Activated CD8-positive, alpha-beta T cell treated with anti-CD3 and anti-CD28 coated beads for 36 hours (primary cell): ENCODE measurements at places on chromosomes 13 and 19. TPM values are rescaled to one million over a fixed set of nuclear protein-coding genes. Genes with fewer than 3 reads are reported as not detected.
A peak's percentile ranks its signal among the peaks of the same experiment; 100 is the strongest.

DNA sequence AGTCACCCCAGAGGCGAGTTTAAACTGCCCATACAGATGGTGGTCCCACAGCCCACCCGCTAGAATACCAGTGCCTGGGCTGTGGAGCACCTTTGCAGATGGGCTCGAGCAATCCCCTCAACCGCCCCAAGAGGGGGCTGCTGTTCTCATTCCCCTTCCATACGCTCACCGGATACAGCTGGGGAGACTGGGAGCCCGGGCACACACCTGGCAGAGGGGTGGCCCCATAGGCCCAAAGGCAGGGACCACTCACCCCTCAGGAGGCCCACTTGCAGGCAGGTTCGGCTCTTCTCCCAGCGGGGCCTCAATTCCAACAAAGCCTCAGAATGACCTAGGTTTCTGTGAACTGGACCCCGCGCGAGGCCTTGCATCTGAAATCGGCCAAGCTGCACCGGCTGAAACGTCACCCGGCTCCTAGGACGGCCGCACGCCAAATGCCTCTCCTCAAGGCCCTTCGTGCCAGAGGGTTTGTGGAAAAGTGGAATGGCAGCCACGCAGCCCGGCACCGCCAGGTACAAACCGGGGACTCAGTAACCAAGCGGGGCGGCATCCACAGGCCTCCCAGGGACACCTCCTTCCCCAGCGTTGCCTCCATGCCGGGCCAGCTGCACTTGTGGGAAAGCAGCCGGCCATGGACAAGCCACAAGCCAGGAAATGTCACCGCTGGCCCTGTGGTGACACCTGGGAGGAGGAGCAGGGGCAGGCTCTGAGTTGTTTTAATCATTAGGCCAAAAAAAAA is 18.7 kb downstream of the MLLT1 start:
- no peak overlapping the region for H3K27ac ChIP-seq
- peaks cover 43% of the 10 kb centered on the region for H3K36me3 ChIP-seq
- H3K4me1 ChIP-seq: peaks cover 22% of the 10 kb centered on the region
- peak; percentile 61 for DNase-seq
- H3K27me3 ChIP-seq: no peaks in the 10 kb centered on the region

GRCh38 chr13:68982961-68983619 is 1124.5 kb upstream of the ATXN8OS start:
- H3K4me3 ChIP-seq: no peak overlapping the region
- H3K27ac ChIP-seq: no peak overlapping the region
- no peak for DNase-seq
- H3K27me3 ChIP-seq: no peaks in the 10 kb centered on the region

GRCh38 chr13:28531077-28531844 is 36.3 kb upstream of the FLT1 start:
- no peaks in the 10 kb centered on the region for H3K36me3 ChIP-seq
- no peak for DNase-seq
- H3K4me1 ChIP-seq: no peaks in the 10 kb centered on the region
- no peak overlapping the region for H3K27ac ChIP-seq
- H3K27me3 ChIP-seq: peaks cover 36% of the 10 kb centered on the region
- H3K4me3 ChIP-seq: no peak overlapping the region

GRCh38 chr13:112759053-112759452 is 69.2 kb downstream of the ATP11A start:
- H3K36me3 ChIP-seq: peaks cover 2% of the 10 kb centered on the region
- no peak overlapping the region for H3K27ac ChIP-seq
- DNase-seq: no peak
- peaks cover 2% of the 10 kb centered on the region for H3K4me1 ChIP-seq

DNA sequence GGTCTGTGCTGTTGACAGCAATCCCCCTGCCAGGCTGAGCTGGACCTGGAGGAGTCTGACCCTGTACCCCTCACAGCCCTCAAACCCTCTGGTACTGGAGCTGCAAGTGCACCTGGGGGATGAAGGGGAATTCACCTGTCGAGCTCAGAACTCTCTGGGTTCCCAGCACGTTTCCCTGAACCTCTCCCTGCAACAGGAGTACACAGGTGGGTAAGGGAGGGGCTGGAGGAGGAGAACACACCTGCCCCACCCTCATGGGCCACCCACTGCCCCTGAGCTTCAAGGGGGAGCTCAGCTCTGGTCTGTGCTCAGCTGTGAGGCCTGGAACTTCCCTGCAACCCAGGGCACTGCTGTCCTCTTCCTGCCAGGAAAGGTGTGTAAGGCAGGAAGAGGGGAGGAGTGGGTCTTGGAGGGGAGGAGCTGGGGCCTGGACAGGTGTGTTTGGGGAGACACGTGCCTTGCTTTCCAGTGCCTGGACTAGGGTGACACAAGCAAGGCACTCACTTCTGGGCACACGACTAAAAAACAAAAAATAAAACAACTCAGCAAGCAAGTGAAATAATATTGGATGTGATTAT is 3.9 kb downstream of the SIGLEC7 start:
- no peaks in the 10 kb centered on the region for H3K27me3 ChIP-seq
- H3K4me1 ChIP-seq: no peaks in the 10 kb centered on the region
- no peak overlapping the region for H3K4me3 ChIP-seq
- DNase-seq: no peak

GRCh38 chr13:99339736-99340397 is 32.7 kb upstream of the GPR183 start:
- peaks cover 61% of the 10 kb centered on the region for H3K36me3 ChIP-seq
- no peaks in the 10 kb centered on the region for H3K27me3 ChIP-seq
- DNase-seq: peak; percentile 61
- H3K4me3 ChIP-seq: no peak overlapping the region
- peak overlapping the region; percentile 17 for H3K27ac ChIP-seq

GRCh38 chr13:32938314-32938713 is 77.9 kb upstream of the KL start:
- no peaks in the 10 kb centered on the region for H3K36me3 ChIP-seq
- peaks cover 10% of the 10 kb centered on the region for H3K4me1 ChIP-seq
- H3K4me3 ChIP-seq: no peak overlapping the region
- peaks cover 4% of the 10 kb centered on the region for H3K27me3 ChIP-seq
- H3K27ac ChIP-seq: no peak overlapping the region
- DNase-seq: no peak

GRCh38 chr13:85535316-85536084 is 263.7 kb downstream of the SLITRK6 start:
- no peaks in the 10 kb centered on the region for H3K4me1 ChIP-seq
- no peak overlapping the region for H3K4me3 ChIP-seq
- H3K36me3 ChIP-seq: no peaks in the 10 kb centered on the region

DNA sequence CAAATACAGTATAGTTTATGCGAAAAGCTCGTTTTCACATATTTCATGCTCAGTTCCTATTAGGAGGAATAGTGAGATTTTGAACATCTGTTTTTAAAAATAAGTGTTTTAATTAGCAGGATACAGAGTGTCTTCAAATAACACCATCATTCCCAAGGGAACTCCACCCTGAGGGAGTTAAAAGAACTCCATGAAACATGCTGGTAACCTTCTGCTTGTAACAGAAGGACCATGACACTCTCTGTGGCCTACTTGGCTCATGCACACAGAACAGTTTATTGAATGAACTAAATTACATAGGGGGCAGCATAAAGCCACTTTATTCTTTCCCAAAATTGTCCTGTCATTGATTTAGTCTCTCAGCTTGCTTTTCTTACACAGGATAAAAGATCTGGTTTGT is 809.5 kb upstream of the SLITRK6 start:
- no peaks in the 10 kb centered on the region for H3K4me1 ChIP-seq
- no peak for DNase-seq
- no peaks in the 10 kb centered on the region for H3K36me3 ChIP-seq
- no peaks in the 10 kb centered on the region for H3K27me3 ChIP-seq

DNA sequence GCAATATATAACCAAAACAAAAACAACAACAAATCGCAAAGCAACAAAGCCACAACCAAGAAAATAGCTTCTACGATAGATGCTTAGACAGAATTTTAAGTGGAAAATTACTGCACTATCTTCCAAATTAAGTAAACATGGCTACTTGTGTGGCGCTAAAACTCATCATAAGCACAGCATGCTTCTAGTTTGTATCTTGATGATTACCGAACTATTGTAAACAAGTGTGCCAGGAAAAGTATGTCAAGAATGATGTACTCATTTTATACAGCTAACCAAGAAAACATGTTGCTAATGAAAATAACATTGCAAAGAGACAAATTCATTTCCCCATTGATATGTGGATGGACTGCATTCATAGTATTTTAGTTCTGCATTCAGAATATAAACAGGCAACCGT is 271.9 kb upstream of the GPC6 start:
- no peaks in the 10 kb centered on the region for H3K27me3 ChIP-seq
- H3K4me1 ChIP-seq: no peaks in the 10 kb centered on the region
- no peak for DNase-seq
- H3K4me3 ChIP-seq: no peak overlapping the region
- no peak overlapping the region for H3K27ac ChIP-seq
- no peaks in the 10 kb centered on the region for H3K36me3 ChIP-seq

- H3K4me3 ChIP-seq: peak within 1 kb of the TSS; percentile 86
- peaks cover 21% of the 10 kb centered on the region for H3K27me3 ChIP-seq
- peaks cover 69% of the 10 kb centered on the region for H3K4me1 ChIP-seq
- peak; percentile 86 for DNase-seq
- H3K27ac ChIP-seq: peak within 1 kb of the TSS; percentile 83
- H3K36me3 ChIP-seq: peaks cover 6% of the 10 kb centered on the region
These were observed at the start of gene PDE4A for GRCh38 chr19:10420444-10421239. TSS of gene PDE4A (plus strand) at chr19:10420538. CDS start at chr19:10420765, 227 bp downstream.

GRCh38 chr19:5042556-5042955 is 73.6 kb downstream of the KDM4B start:
- H3K4me1 ChIP-seq: no peaks in the 10 kb centered on the region
- no peak overlapping the region for H3K4me3 ChIP-seq
- H3K36me3 ChIP-seq: peaks cover 5% of the 10 kb centered on the region
- no peaks in the 10 kb centered on the region for H3K27me3 ChIP-seq

GRCh38 chr13:27293076-27293691 is 22.6 kb downstream of the RASL11A start:
- no peak for DNase-seq
- H3K4me3 ChIP-seq: no peak overlapping the region

DNA sequence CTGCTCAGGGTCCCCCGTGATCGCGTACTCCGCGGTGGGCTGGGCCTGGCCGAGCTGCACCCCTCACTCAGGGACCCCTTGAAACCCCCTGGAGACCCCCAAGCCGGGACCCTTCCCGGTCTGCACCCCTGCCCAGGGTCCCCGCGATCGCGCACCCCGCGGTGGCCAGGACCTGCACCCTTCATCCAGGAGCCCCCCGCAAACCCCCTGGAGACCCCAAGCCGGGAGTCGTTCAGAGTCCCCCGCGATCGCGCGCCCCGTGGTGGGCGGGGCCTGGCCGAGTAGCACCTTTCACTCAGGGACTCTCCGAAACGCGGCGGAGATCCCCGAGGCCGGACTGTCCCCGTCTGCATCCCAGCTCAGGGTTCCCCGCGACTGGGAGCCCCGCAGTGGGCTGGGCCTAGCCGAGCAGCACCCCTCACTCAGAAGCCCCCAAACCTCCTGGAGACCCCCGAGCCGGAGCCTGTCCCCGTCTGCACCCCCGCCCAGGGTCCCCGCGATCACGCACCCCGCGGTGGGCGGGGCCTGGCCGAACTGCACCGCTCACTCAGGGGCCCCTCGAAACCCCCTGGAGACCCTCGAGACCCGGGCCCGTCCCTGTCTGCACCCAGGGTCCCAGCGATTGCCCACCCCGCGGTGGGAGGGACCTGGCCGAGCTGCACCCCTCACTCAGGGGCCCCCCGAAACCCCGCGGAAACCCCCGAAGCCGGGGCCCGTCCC is 748 bp downstream of the LMNB2 start:
- no peaks in the 10 kb centered on the region for H3K27me3 ChIP-seq
- H3K4me3 ChIP-seq: peak overlapping the region; percentile 82
- peak; percentile 69 for DNase-seq
- H3K4me1 ChIP-seq: peaks cover 25% of the 10 kb centered on the region
- H3K36me3 ChIP-seq: peaks cover 13% of the 10 kb centered on the region

- H3K4me1 ChIP-seq: no peaks in the 10 kb centered on the region
- H3K4me3 ChIP-seq: no peak overlapping the region
- no peak for DNase-seq
- H3K27me3 ChIP-seq: peaks cover 28% of the 10 kb centered on the region
- no peaks in the 10 kb centered on the region for H3K36me3 ChIP-seq
These were observed 184.4 kb downstream of the TSHZ3 start for GRCh38 chr19:31164791-31165251.

ERCC5 gene
- 66.5 TPM for total RNA-seq

FOXO1 gene
- 30.8 TPM for total RNA-seq

PSG1 gene
- not detected for total RNA-seq

ZNF223 gene
- 0.67 TPM for total RNA-seq

ATP4A gene
- not detected for total RNA-seq

N4BP2L1 gene
- 32.2 TPM for total RNA-seq

EXOC3L2 gene
- total RNA-seq: not detected
